H54 (cell line): ENCODE measurements at places on chromosomes 1 and 21.

- no peak for DNase-seq
These were observed 133.6 kb upstream of the C1orf174 start for GRCh38 chr1:4033713-4034112.

GRCh38 chr1:233859446-233859845 is 45.0 kb upstream of the SLC35F3 start:
- no peak for DNase-seq

DNA sequence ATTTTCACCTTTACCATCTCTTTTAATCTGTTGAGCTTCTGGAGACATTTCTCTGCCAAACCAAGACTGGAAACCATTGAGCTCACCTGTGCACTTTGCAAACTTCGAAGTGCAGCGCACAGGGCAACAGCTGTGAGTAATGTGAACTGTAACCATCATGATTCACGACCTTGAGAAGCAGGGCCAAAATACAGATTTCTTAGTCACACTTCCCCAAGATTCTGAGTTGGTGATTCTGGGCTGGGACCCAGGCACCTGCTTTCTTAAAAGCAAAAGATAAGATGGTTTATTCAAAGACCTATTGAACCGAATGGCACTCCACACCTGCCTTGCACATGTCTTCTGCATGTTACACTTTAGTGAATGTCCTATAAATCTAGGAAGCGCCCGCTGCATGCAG is 10.2 kb downstream of the AGTRAP start:
- DNase-seq: no peak

DNA sequence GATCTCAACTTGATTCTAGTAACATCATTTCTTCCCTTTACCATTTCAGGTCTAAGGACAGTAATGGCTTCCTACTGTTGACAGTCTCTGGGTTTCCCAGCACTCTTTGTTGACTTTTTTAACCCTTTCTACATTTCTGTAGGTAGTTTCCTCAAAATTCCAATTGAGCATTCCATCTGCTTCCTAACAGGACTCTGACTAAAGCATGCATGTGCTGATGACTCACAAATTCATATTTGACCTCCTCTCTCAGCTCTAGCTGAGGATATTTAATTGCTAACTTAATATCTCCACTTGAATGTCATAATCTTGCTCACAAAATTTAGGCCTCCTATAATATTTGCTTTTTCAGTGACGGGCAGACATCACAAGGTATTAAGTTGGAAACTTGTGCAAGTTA is 93.3 kb upstream of the ZNHIT6 start:
- DNase-seq: no peak

- DNase-seq: no peak
These were observed 262.1 kb upstream of the PKN2 start for GRCh38 chr1:88421997-88422396.

GRCh38 chr1:201172999-201173610 is 17.5 kb upstream of the IGFN1 start:
- no peak for DNase-seq
